ENCODE measurements at places on chromosomes 7 and 10.

GRCh38 chr10:99872367-99873162 lies 90.1 kb downstream of the ABCC2 start:
- no peak for DNase-seq

DNA sequence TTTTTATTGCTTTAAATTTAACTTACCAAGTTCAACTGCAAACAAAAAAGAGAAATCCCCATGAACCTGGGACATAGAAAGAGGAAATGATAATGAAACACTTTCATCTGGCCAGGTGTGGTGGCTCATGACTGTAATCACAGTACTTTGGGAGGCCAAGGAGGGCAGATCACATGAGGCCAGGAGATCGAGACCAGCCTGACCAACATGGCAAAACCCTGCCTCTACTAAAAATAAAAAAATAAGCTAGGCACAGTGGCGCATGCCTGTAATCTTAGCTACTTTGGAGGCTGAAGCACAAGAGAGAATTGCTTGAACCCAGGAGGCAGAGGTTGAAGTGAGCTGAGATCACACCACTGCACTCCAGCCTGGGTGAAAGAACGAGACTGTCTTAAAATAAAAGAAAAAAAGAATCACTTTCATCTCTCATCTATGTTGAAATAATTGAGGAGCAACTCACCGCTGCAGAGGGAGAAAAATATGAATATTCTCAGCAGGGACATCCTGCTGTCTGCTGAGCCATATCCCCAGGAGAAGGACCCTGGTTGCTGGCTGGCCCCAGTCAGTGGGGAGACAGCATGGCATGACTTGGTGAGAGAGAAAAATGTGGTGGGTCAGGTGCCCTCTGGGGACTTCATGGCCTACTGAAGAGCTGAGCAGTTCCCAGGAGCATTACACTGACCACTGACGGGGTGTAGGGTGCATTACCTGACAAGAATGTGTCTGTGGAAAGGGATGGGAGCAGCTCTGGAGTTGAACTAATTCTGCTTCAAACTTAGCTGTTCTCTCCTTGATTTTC lies 22.8 kb upstream of the TARP start:
- no peak for DNase-seq

DNA sequence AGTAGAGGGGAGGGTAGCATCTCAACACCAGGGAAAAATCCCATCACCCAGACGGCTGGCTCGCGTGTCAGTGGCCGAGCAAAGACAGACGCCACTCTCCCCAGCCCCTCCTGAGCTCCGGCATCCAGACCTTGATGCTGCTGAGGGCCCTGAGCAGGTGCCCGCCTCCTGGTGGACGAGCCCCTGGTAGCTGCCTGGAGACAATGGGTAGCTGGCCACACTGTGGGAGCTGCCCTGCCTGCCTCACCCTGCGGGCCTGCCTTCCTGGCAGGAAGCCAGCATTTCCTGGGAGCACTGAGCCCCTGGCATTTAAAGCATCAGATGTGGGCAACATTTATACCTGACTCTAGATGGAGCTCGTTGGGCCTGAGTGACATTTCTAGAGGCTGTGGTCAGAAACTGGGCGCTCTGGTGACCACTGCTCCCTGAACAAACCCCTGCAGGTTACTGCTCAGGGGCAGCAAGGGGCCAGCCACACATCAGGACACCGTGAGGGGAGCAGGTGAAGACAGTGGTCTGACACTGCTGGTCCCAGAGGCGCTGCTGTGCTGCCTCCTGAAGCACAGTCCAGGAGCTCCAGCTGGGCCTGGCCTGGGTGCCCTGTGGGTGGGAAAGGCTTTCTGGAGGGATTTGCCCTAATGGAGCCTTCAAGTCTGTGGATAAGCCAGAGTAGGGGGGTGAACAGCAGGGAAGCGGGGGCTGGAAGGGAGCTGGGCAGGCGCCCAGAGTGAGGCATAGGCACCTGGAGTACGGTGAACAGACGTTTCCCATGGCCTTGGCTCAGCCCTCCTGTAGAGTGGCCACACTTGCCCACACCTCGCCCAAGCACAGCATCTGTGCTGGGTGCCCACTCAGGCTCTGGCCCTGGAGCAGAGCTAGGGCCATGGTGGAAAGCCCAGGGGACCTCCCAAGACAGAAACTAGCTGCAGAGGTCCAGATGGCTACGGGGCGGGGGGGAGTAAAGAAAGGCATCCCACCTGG lies 138.7 kb downstream of the MAPK8 start:
- peak; percentile 24 for DNase-seq

DNA sequence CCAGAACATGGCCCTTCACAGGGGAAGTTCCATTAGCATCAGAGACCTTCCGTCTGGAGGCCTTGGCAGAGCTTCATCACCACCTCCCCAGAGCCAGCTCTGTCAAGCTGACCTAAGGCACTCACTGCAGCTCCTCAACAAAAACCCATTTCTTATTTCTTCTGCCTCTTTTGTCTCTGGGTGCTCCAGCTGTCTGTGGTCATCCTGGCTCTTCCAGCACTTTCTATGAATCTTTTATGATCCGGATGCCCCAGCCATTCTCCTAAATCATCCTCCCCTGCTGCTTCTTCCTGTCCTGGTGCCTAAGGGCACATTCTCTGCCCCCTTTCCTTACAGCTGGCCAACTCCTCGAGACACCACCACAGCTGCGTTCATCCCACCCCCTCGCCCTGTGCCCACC lies 171.7 kb upstream of the INSYN2A start:
- no peak for DNase-seq

DNA sequence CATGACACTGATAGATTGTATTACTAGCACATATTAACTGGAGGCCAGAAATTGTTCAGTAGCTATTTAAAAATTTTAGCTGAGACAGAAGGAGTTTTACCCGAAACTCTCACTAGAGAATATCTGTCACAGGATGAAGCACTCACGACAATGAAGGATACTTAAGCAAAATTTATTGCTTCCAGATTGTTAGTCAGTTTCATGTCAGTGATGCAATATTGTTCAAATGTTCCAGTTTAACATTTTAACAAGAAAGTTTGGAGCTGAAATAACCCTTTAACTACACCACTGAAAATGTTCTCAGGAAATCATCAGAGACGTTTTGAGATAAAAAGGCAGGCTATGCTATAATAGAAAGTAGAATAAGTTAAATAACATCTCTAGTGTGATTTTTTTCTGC lies 15.0 kb upstream of the CADPS2 start:
- no peak for DNase-seq

DNA sequence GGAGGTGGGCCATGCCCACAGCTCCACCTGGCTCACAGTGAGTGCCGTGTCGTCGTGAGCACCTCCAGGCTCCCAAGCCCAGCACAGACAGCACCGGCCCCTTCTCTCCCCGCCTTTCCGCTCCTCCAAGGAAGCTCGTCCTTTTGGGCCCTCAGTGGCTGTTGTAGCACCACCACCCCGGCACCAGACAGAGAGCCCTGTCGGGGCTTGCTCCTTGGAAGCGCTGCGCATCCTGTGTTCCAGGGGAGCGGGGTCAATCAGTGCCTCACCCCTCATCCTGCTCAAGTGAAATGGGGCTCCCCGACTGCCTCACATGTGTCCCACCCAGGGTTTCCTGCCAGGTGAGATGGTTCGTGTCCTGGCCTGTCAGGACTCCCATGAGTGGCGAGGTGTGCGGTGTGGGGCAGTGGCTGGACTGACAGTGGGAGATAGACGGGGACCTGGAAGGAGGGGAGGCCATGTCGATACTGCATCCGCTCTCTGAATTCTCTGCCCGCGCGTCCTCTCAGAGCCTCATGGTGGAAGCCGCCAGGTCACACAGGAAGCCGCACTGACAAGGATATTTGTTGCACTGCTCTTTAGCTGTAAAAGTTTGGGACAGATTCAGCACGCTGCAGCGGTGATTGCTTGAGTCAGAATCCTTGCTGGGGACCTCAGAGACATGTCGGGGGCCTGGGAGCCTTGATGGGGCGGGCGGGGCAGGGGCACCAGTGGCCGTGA lies 107.1 kb downstream of the INPP5A start:
- DNase-seq, result no peak

GRCh38 chr10:34587002-34587679 lies 228.0 kb downstream of the PARD3 start:
- DNase-seq, result no peak

DNA sequence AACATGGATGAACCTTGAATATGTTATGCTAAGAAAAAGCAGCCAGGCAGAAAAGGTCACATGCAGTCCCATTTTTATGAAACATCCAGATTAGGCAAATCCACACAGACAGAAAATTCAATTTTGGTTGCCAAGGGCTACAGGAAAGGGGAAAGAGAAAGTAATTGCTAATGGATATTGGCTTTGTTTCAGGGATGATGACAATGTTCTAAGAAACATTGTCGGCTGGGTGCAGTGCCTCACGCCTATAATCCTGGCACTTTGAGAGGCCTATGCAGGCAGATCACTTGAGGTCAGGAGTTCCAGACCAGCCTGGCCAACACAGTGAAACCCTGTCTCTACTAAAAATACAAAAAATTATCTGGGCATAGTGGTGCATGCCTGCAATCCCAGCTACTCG lies 23.0 kb downstream of the ZNF33B start:
- no peak for DNase-seq

DNA sequence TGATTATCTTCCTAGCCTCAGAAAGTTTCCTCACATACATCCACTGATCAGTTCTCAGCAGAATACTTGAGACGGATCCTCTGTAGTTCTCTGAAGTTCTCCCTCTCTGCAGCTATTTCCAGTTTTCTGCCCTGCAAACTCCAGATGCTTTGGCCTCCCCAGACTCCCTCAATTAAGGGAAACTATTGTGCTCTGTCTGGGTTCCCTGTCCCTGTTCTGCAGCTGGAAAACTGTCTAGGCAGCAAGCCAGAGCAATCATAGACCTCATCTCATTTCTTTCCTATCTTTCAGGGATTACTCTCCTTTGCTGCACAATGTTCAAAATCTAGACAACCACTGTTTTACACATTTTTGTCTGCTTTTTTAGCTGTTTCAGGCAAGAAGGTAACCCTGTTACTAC lies 9.2 kb downstream of the MICU1 start:
- no peak for DNase-seq

DNA sequence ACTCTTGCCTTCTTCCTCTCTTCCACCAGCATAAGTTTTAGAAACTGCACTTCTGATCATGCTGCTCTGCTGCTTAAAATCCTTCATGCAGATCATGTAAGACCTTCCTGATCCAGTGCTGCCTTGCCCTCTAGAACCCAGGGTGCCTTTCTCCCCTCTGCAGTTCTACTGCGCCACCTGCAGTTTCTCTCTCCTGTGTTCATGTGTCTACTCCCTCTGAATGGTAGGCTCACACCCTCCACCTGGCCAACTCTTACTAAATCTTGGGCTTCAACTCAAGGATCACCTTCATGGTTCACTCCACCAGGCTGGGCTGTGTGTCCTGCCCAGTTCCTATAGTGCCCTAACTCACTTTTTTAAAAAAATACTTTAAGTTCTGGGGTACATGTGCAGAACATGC lies 174.6 kb upstream of the ITGB1 start:
- no peak for DNase-seq

DNA sequence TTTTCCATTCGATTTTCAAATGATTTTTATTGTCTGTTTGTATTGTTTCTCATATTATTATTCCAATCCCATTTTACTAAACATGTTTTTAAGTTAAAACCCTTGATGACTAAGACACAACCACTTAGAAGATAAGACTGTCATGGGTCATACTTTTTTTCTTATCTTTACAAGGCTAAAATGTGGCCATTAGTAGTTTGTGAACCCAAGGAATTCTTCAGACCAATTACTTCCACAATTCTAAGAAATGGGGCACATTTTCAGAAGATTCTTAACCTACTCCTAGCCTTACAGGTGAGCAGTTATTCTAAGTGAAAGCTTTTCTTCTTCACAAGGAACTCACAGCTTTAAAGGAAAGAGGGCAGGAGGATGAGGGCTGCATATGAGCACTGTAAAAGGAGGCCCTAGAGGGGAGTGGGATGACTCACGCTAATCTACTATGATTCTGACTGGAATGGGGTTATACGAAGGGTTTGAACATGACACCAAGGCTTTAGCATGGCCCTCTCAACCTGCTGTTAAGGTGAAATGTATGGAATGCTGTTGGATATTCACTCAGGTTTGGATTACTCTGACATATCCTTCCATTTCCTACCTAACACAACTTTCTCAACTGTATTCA lies 81.0 kb downstream of the SORCS1 start:
- no peak for DNase-seq

DNA sequence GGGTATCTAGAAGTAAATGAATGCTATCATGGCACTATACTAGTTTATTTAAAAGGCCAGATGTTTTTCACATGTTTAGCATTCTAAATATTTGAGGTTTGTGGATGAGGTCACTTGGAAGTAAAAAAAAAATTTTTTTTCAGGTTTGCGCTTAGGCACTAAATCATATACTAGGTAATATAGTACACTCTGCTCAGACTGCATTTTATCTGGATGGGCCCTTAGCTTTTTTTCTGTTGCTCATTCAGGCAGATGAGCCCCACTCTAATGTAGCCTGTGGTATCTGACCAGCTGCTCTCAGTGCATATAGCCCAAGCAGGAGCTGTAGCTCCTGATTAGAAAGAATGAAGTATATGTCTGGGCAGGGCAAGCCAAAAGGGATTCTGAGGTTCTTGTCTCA lies 210.1 kb downstream of the AUTS2 start:
- DNase-seq, result peak; percentile 20

- no peak for DNase-seq
Measured at GRCh38 chr7:94044806-94045205, 40.7 kb upstream of the BET1 start.

DNA sequence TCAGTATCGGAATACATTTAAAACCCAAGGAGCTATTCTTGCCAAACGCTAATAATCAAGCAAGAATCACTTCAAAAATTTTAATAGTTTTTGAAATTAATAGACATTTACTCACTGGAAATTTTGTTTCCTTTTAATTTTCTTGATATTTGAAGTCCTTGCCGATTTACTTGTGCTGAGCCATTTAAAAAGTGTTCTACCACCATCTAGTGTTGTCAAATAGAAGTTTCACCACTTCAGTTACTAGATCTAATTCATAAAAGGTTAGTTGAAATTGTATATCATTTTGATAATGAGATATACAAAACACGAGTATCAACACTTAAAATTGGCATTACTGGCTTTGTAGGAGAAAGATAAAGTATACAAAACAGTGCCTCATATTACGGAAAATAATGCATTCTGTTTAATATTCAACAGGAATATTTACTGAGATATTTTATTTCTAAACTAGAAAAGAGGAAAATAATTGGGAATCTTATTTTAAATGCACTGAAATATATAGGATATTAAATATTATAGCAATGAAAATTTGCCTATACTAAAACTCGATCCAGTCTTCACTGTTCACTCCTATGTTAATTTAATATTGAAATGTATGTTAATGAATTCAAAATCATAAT lies 664.8 kb upstream of the SEMA3D start:
- peak; percentile 45 for DNase-seq

DNA sequence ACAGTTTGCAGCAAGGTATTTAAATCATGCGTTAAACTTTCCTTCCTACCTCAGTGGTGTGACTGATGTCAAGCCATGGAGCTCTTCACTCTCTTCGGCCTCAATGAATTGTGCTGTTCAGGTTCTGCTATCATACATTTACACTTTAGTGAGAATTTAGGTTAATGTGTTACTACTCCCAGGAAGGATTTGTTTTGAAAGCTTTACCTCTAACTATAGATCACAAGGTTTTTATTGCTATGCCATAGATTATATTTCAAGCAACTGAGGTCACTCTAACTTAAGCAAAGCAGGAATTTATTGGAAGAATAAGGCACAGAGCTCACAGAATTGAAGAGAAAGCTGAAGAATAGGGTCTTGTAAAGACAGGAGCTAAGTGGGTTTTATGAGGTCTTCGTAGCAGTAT lies 11.0 kb upstream of the ADD3 start:
- DNase-seq, result no peak

Measured in GM03348 (cell line).